GM20000 (cell line): ENCODE measurements at places on chromosomes 5 and 9.

- DNase-seq: no peak
These were observed 16.8 kb downstream of the SERINC5 start for GRCh38 chr5:80238778-80239679.

- DNase-seq: no peak
These were observed 31.2 kb upstream of the LRRC14B start for GRCh38 chr5:160173-160510.

DNA sequence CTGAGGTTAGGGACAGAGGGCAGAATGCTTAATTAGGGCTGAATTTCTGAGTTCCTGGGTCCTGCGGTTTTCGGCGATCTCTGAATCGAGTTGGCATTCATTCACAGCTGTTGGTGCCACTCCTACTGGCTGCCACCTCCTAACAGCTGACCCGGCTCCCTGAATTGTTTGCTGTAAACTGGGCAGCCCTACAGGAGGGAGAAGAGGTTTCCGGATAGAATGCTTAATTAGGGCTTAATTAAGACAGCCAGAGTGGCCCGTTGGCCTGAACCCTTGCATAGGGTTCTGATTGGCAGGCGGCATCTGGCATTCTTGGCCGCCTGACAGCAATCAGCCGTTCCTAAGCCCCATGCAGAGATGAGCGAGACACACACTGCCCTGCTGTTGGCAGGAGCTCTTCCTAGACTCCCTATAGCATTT, 25.7 kb downstream of the FRMPD1 start:
- no peak for DNase-seq

DNA sequence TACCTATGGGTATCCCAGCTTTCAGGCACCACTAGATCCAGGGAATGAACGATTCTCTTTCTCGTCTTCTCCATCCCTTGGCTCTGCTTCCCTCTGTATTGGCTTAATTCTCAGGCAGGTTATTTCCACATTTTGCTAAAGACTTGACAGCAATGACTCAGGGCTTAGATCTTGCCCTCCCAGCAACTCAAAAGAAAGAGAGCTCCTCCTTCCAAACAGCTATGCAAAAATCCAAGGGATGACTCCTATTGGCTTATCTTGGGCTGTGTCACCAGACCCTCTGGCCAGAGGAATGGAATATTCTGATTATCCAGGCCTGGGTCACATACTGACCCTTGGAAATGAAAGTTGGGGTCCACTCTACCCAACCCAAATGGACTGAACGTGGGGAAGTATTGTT, 270.2 kb downstream of the NTRK2 start:
- no peak for DNase-seq

GRCh38 chr9:89153232-89154017, 25.2 kb downstream of the SHC3 start:
- no peak for DNase-seq

- DNase-seq: no peak
These were observed 43.6 kb upstream of the IPPK start for GRCh38 chr9:92713528-92713927.

GRCh38 chr5:1017056-1017455, 8.5 kb downstream of the NKD2 start:
- no peak for DNase-seq

GRCh38 chr5:14245132-14245925, 102.2 kb downstream of the TRIO start:
- DNase-seq: no peak

DNA sequence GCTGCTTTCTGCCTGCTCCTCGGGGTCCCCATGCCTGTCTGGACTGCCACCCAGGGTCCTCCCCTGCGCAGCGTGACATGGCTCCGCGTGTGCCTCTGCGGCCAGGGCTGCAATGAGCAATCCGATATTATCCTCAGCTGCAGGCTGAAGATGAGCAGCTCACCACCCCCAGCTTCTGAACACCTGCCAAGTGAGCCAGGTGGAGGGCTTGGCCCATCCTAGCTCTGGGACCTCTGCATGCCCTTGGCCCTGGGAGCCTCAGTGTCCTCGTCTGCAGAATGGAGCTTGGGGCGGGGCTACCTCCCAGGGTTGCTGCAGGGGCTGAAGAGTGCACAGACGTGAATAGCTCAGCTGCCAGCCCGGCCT, 4.1 kb upstream of the MYMK start:
- no peak for DNase-seq

DNA sequence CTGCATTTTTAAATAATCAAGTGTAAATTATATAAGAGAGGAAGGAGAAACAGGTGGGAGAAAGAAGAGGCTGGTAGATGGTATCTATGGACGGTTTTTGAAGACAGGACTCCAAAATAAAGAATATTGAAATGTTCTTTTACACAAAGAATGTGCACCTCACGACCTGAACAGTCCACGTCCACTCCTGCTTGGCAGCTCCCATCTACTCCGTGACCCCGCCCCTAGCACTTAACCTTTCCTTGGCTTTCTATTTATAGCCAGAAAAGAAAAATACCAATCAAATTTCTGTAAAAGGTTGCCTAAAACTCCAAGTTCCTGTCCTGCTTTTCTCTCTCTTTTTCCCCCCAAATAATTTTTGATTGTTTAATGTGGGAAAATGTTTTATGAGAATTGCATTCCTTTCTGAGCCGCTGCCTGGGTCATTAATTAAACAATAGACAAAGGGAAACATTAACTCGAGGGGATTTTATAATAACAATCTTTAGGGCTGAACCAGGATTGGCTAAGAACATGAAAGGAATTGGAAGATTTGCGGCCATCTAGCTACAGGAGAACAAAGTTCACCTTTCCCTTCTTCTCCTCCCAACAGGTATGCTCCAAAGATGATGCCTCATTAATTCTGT, 173.6 kb upstream of the MAP3K1 start:
- no peak for DNase-seq
